MG63 (cell line): ENCODE measurements at places on chromosomes 4 and X. TPM values are rescaled to one million over a fixed set of nuclear protein-coding genes. Genes with fewer than 3 reads are reported as not detected.

FAT4 gene
- total RNA-seq = 4.1 and 5.6 TPM in 2 replicates

ADGRA3 gene
- 15.5 and 21.0 TPM in 2 replicates for total RNA-seq

REELD1 gene
- 0.56 TPM in 1 of 2 replicates, not detected in the other for total RNA-seq

LRAT gene
- not detected in 2 replicates for total RNA-seq

PIR gene
- 16.4 and 39.5 TPM in 2 replicates for total RNA-seq

TDO2 gene
- total RNA-seq = not detected in 2 replicates

RGS12 gene
- total RNA-seq = 9.8 and 21.4 TPM in 2 replicates

UGT2B10 gene
- not detected in 2 replicates for total RNA-seq

HSFX1 gene
- not detected in 2 replicates for total RNA-seq

TMEM47 gene
- total RNA-seq = 4.3 and 5.7 TPM in 2 replicates

TEX13D gene
- not detected in 2 replicates for total RNA-seq

CCDC120 gene
- 0.30 and 0.59 TPM in 2 replicates for total RNA-seq

VEGFC gene
- 19.9 and 30.3 TPM in 2 replicates for total RNA-seq

NLGN3 gene
- 0.07 and 0.10 TPM in 2 replicates for total RNA-seq

SHROOM2 gene
- total RNA-seq = 0.39 and 1.6 TPM in 2 replicates

TIMM17B gene
- total RNA-seq = 74.1 and 76.5 TPM in 2 replicates

OTC gene
- not detected in 2 replicates for total RNA-seq
